ENCODE measurements at places on chromosomes 3 and 15.

DNA sequence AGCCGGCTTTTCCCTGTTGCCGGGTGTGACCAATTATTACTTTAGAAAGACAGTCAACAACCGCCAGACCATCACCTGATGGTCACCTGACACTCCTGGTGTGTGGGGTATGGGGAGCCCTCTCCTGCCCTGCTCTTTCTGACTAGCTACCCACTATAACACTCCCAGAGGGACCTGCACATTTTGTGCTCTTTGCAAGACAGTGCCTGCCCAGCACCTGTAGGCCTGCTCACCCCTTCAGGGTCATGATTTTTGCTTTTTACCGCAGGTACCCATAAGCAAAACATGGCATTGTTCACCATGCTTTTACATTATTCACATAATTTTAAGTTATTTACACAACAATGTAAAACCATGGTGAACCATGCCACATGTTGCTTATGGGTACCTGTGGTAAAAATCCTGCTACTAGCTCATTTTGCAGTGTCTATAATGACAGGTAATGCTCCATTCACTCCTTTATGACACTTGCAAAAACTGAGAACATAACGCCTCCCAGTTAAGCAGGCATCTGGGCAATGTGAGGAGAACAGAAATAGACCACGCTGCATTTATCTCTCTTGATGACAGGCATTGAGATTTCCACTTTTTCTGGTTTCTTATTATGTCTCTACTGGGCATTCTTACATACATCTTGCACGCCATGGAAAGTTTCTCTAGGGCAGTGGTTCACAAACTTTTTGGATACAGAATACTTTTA lies 9.9 kb downstream of the CCRL2 start:
- no peak for DNase-seq

GRCh38 chr3:45599984-45600650 lies 5.6 kb downstream of the LIMD1 start:
- no peak for DNase-seq

DNA sequence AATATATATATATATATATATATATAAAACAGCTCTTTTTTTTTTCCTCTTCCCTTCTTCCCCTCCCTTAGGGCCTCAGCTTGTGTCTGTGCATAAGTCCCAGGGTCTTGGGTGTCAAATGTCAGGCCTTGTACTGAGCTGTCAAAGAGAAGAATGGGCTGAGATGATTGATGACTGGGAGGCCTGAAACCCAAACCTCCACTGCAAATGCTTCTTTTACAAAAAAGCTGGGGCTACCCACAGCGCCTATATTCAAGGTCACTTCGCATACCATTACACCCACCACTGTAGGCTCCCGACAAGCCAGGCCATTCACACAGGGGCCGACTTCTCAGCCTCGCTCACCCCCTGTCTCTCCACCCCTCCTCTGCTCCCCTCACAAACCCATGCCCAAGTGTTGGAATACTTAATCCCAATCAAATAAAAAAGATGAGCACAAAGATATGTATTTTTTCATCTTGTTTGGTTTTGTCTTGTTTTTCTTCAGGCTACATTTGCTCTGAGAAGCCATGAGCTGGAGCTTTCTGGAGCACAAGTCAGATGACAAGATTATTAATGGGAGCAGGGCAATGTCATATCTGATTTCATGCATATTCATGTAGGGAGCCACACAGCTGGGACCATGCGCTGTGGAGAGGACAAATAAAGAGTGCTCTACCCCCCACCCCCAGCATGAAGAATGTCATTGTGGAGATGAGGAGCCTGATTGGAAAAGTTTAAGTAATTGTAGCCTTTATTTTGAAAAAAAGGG lies 614.4 kb upstream of the NR2F2 start:
- no peak for DNase-seq

DNA sequence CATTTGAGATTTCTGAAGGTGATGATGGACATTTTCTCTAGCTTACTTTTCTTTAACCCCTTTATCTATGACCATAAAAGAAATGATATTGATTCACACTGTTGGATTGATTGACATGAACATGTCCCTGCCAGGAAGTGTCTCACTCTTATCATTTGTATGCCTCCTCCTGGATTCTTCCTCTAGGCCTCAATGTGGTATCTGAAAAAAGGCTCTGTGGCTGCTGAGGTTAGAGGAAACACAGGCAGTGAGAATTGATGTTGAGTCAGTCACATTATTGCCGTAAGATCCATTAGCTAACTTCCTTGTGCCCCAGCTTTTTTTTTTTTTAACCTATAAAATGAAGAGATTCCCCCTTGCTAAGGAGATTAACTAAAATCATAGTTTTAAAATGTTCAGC lies 8.0 kb upstream of the THRB start:
- DNase-seq = peak; percentile 67

GRCh38 chr3:124786511-124787241 lies 56.4 kb downstream of the UMPS start:
- peak; percentile 44 for DNase-seq

DNA sequence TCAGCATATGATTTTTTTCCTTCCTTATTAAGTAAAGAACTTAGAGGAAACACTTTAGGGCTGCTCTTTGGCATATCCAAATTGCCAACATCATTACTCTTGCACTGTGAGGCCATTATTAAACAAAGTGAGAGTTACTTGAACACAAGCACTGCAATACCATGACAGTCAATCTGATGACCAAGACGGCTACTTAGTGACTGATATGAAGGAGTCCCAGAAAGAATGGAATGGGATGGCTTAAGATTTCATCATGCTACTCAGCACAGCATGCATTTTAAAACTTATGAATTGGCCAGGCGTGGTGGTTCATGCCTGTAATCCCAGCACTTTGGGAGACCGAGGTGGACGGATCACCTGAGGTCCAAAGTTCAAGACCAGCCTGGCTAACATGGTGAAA lies 55.2 kb downstream of the FAM98B start:
- DNase-seq = no peak

DNA sequence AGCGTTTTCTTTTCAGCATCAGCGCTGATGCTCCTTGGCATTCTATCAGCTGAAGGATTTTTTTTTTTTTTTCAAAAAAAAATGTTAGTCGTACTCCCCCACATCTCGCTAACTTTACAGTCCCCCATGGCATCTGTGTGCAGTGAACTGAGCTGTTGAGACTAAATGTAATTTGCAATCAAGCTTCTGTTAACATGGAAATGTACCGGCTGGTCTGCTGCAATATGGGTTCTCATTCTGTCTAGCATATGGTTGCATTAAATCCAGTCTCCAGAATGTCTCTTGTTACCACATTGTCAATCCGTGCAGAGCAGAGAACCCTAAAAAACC lies 32.2 kb upstream of the TPRG1 start:
- DNase-seq = no peak

DNA sequence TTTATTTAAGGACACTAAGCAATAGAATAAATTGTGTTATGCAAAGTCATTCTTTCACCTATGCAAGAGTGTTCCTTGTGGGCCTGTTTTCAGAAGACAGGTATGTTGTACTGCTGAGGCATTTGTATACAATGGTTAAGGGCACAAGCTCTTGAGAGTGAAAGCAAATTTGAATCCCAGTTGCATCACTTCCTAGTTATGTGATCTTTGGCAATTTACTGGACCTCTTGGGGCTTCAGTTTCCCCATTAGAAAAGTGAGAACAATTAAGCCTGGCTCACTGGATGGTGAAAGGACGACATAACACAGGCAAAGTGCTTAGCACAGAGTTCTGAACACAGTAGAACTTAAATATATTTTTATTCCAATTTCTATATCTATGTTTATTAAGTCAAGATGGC lies 117.4 kb downstream of the EFHB start:
- DNase-seq = no peak

DNA sequence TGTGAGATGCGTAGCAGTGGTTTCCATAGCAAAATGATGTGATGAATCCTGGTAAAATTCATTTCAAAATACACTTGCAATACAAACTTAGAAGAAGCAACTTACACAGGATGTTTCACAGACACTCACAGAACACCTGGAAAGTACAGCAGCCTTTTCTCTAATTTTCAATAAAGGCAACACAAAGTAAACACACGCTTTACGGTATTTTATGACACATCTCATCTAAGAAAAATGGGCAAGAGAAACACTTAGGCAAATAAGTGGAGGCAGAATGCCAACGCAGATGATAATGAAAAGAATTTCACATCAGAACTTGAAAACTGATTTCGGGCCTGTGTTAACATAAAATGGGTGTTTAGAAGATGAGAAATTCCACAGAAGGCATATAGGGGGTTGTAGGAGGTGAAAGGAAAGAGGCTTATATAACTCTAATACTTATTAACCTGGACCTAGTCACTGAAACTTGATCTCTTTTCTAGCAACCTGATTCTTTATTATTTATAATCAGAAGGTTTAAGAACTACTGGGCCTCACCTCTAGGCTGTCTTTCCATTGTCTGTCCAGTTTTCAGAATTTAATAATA lies 25.6 kb upstream of the MAP3K13 start:
- DNase-seq = peak; percentile 76

DNA sequence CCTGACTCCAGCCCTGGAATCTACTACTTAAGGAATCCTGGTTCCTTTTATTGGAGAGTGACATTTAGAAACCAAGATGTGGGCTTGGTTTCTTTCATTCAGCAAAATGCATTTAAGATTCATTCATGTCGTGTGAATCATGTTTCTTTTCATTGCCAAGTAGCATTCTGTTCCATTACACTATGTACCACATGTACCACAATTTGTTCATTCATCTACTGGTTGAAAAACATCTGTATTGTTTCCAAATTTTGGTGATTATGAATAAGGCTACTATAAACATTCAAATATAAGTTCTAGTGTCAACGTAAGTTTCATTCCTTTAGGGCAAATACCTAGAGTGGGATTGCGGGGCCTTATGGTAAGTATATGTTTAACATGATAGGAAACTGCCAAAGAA lies 264.2 kb downstream of the VPS13C start:
- peak; percentile 1 for DNase-seq

GRCh38 chr15:66650433-66650832 lies 51.6 kb upstream of the SMAD6 start:
- DNase-seq = no peak

- DNase-seq = no peak
Measured at GRCh38 chr15:51096976-51097375, 2.3 kb upstream of the TNFAIP8L3 start.

DNA sequence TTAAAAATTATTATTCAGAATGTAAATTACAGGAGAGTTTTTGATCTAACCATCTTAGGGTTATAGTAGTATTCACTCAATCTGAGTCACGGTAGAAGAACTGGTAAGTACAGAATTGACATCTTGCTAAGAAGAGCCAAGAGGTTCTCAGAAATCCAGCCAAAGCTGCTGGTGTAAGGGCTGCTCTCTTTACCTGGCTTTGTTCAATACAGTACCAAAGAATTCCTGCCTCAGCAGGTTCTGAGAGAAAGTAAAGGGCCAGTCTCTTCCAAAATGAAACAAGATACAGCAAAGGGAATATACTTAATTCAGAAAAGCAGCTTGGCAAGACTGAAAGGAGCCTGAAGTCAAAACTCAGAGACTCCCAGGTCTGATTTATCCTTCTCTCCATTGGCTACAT lies 193.1 kb downstream of the TNIK start:
- peak; percentile 14 for DNase-seq

DNA sequence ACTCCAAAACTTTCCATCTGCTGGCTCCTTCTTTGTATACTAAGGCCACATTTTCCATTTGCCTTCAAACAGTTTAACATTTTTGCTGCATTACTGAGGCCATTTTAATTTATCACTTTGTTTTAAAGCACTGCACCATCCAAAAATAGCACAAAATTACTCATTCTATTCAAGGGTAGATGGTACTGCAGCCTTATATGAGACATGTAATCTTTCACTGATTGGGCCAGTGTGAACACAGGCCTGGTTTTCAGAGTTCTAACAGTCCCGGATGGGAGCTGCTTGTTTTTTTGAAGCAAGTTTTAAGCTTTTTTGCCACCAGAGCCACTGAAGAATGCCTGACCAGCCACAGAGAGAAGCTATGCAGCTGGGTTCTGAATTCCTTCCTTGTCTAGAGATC lies 172.3 kb upstream of the TSC22D2 start:
- no peak for DNase-seq

GRCh38 chr15:73889053-73889761 lies 15.8 kb downstream of the TBC1D21 start:
- no peak for DNase-seq

DNA sequence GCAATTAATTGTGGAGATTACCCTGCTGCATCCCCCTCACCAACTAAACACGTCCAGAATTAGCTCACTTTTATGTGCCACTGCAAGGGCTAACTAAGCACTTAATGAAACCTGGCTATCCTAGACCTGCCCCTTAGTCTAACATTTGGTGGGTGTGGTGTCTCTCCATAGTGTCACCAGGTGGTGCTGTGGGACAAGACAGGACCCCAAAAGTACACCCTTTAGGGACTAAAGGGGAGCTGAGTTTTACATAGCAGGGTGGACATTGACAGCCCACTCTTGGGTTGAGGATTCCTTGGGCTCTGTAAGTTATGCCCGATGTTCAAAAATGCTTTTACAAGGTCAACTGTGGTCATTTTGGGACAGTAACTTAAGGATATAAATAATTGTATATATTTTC lies 5.7 kb downstream of the DUT start:
- no peak for DNase-seq

Measured in epithelial cell of esophagus (primary cell).